Heart left ventricle (tissue), 16 donors: ENCODE measurements at places on chromosomes 13 and 19. TPM values are rescaled to one million over a fixed set of nuclear protein-coding genes. Genes with fewer than 3 reads are reported as not detected.

DNA sequence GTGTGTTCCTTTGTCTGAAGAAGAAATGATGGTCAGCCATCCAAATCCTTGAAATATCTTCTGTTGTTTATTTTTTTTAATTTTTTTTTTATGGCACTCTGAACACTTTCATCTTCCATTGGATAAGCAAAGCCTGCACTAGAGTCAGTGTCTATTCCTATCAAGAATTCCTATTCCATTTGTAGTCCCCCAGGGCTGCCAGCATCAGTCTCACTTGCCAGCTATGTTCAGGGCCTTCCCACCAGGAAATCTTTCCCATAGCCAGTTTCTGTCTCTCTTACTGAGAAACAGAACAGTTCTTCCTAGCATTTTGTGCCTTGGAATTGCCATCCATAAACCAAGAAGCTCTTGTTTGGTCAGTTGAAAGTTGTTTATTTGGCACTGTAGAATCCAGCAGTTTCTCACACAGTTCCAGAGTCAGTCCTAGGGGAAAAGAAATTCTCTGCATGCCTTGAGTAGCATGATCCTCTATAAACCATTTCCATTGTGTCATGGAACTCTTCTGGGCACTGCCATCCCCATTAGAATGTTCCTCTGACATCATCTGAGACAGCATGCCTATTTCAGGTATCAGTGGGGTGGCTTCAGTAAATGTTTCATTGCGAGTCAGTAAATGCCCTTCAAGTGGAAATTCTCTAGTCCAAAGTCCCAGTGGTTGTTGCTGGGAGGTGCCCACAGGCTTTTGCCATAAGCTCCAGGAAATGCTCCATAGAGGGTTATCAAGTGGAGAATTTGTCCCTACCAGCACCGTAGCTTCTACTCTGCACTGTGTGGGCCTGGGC lies 18.7 kb upstream of the SPRYD7 start:
- no peak for DNase-seq

DNA sequence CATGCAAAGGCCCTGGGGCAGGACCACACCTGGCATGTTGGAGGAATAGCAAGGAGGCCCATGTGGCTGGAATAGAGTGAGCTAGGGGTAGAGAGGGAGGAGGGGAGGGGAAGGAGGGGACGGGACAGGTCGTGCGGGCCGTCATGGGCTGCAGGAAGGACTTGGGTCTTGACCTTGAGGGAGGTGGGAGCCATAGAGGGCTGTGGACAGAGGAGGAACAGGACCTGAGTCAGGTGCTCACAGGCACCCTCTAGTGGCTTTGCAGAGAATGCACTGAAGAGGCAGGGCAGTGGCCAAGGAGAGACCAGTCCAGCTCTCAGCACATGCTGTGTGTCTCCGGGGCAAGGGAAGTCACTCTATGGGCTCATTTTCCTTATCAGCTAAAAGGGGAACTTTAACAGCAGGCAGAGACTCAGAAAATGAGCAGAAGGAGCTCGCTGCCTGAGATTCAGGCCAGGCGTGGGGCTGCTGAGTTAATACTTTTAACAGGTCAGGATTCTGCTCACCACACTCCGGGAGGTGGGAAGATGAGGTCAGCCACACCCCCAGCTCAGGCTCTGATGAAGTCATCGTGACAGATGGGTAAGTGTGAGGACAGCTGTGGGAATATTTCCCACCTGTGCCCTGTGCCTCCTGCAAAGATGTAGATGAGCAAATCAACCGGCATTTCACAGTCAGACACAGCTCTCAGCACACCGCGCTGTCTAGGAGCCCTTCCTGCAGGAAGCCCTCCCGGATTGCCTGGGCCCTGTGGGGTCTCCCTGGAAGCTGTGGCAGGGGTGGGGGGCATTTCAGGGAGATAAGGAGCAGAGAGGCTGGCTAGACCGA lies 6.0 kb upstream of the TNFAIP8L1 start:
- peak; percentile 71 for DNase-seq

DNA sequence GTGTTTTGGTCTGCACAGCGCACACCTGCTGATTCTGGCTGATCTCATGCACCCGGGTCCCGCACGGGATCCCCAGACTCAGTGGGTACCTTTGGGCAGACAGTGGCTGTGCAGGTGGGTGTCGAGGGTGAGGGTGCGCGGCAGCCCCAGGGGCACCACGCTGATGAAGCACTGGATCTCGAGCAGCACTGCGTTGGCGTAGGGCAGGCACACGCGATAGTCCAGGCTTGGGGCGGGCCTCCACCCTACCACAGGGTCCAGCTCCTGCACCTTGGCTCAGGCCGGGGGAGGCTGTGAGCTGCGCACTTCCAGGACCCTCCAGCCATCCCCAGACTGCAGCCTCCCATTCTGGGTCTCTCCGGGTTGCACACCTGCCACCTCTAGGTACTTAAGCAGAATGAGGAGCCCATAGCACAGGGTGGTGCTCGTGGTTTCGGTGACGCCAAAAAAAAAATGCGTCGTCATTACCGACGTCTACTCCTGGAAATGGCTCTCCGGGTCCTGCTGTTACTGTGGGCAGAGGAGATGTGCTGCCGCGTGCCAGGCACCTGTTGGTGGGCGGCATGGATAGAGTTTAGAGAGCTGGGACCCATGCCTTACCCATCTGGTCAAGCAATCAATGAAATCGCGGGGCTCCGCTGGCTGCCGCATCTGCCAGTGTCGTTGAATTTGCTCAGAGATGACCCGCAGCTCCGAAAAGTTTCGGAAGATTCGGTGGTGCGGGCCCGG lies 10.5 kb downstream of the EGLN2 start:
- peak; percentile 10 for DNase-seq

GRCh38 chr19:33241530-33242101 lies 16.0 kb upstream of the SLC7A10 start:
- no peak for DNase-seq

- DNase-seq: peak; percentile 72
These were observed at the start of gene CLIP3 for GRCh38 chr19:36032251-36033104. Gene CLIP3, minus strand, starts transcription at chr19:36032873. Its CDS starts 516 bp downstream, at chr19:36032357.

DNA sequence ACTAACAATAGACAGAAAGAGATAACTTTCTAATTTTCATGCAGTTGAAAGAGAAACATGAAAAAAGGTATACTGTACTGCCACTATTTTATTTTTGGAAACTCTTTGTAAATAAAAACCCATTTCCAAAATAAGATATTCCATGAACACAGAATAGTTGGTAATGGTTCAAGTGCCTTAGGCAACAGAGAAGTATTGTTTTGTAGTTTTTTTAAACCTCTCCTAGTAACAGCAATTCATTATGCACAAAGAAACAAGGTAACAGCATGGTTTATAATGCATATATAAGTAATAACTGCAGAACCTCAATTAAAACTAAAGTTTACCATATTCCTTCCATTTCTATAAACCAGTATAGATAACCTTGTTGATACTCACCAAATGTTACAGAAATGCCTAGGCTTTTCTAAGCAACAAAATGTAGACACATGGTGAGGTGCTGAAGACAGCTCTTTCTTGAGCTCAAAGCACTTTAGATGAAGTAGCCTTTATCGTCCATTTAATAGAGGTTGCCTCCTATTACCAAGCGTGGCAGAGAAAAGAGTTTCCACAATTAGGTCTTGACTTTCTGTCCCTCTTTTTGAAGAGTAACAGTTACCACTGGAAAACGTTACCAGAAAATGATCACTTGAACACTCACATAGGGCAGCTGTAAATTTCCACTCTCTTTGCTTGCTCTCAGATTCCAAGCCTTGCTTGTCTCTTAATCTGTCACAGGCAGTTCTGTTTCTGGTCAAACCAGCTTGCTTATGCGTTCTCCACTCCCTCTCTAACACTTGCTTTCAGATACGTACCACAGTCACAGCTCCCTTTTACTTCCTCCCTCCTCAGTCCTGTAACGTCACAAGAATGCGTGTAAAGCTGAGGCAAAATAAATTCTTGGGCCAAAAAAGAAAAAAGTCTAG lies 42.9 kb downstream of the CAB39L start:
- DNase-seq: no peak

DNA sequence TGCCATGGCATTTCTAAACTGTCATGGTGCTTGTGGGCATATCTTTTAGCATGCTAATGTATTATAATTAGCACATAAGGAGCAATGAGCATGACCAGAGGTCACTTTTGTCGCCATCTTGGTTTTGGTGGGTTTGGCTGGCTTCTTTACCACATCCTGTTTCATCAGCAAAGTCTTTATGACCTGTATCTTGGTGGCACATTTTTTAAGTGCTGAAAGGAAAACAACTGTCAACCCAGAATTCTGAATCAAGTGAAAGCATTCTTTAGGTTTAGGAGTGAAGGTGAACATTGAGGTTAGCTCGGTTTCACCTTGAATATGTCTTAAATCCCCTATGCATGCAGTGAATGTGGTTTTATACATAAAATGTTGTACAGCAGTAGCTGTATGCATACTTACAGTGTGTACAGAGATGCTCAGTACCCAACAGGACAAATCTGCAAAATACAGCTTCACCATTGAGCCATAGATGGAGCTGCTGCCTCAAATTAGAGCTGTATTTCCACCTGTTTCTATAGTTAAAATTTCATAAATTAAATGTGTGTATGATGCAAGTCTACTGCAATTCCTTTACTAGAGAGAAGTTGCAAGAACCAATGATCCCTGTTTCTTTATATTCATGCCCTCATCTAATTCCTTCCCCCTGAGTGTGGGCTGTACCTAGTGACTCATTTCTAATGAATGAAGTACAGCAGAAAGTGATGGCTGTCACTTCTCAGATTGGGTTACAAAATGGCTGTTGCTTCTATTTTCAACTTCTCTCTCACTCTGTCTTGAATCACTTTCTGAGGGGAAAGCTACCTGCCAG lies 25.2 kb upstream of the IGSF23 start:
- DNase-seq: no peak

DNA sequence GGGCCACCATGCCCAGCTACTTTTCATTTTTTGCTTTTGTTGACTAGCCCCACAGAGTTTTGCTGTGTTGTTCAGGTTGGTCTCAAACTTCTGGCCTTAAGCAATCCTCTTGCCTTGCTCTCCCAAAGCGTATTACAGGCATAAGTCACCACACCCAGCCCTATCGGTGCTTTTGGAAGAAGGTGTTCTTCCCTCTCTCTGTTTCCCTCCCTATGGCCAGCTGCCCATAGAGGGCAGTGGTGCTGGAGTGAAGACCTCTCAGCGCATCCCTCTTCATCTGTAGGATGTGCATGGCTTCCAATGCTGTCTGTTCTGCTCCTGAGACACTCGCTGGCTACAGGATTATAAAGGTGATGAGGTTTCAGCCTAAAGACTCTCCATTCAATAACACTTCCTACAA lies 1.3 kb upstream of the CD22 start:
- no peak for DNase-seq

DNA sequence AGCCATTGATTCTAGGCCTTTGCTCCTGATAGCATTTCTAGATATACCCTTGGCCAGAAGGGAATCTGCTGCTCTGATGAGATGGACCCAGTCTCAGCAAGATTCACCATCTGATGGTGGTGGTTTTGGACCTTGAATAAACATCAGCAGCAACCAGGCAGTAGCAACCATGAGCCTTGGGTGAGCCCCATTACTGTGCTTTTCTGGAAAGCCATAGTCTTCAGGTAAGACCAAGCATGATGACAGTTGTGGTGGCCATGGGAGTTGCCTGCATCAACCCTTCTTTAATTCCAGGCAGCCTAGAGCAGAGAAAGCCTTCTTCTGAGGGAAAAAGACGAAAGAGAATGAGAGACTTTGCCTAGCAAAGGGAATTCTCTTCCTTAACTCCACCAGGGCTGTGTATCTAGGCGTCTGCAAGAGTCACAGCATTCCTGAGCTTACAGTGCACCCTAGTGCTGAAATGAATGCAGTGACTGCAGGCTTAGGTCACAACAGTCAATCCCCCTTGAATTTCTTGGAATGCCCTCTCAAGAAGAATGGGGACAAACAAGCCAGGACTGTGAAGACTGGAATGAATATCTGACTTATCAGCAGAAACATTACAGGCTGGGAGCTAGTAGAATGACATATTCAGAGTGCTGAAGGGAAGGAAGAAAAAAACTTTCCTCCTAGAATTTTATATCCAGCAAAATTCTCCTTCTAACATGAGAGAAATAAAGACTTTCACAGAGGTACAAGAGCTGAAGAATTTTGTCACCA lies 942.4 kb upstream of the PCDH20 start:
- DNase-seq: no peak

- no peak for DNase-seq
These were observed 252.9 kb upstream of the SLITRK6 start for GRCh38 chr13:86052141-86052540.

DNA sequence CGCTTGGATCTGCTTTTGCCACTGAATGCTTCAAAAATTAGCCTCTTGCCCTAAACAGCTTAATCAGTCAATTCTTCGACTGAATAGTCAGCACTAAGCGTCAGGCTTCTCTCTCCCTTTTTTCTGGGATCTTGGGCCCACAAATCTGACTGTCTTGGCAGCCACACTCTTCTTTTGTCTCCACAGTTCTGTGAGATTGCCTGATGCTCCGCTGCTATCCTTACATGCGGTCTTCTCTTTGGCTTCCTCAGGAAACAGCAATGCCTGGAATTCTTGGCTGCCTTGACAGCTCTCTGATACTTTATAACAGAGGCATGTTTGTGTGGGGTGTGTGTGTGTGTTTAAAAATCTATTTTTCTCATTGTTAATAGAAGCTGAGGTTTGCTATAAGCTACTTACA lies 32.6 kb downstream of the ERCC5 start:
- DNase-seq: no peak

- no peak for DNase-seq
These were observed 1248.8 kb upstream of the SLC10A2 start for GRCh38 chr13:104314926-104315535.

DNA sequence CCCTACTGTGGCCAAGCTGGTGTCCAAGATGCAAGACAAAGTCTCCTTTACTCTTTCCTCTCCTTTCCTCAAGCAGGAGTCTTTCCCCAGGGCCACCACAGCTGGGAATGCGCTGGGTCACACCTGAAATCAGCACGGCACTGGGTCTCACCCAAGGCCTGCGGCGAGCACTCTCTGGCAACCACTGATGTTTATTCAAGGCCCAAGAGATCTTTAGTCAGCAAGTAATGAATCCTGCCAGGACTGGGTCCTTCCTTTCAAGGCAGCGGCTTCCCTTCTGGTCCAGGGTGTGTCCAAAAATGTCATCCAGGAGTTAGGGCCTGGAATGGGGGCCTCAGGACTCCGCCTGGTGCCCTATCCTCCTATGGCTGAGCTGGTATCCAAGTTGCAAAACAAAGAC lies 24.1 kb downstream of the BLOC1S3 start:
- DNase-seq: no peak

GRCh38 chr13:30429235-30429634 lies 6.9 kb downstream of the UBE2L5 start:
- no peak for DNase-seq

DNA sequence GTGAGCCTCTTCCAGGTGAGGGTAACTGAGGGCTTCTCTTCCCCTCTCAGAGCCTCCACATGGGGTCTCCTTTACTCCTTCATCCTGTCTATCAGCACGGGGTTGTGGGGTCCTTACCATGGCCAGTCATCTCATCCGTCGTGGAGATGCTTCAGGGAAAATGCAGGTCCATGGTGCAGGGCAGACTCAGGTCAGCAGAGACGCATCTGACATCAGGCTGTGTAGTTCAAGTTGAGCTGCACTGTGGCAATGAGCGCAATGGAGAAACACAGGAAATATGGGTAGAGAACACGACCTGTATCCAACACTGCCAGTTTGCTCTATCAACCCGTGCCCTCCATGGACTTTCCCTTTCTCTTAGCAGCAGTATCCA lies 13.9 kb downstream of the LILRA5 start:
- no peak for DNase-seq

NLRP9 gene
- total RNA-seq: not detected

CALR3 gene
- not detected for total RNA-seq

POP4 gene
- 52.2 TPM for total RNA-seq

EFNA2 gene
- not detected for total RNA-seq
